ENCODE measurements at places on chromosomes 2 and 18. TPM values are rescaled to one million over a fixed set of nuclear protein-coding genes. Genes with fewer than 3 reads are reported as not detected.

- no peak for DNase-seq
These were observed 206.2 kb downstream of the RTP5 start for GRCh38 chr2:242075696-242076095.

DNA sequence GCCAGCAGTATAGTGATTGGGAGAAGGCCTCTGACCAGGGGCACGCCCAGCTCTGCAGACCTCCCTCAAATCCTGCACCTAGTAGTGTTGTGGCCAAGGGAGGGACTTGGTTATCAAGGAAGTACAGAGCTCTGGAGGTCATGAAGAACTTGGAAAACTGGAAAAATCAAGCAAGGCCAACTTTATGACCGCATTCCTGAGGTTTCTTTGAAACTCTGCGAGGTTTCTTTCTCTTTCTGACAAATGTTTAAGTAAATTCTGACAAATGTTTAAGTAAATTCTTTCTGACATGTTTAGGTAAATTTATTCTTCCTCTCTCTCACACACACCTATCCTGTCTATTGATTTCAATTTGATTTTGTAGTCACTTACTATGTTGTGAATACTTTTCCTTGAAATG lies 31.0 kb downstream of the CLIP4 start:
- no peak for DNase-seq

DNA sequence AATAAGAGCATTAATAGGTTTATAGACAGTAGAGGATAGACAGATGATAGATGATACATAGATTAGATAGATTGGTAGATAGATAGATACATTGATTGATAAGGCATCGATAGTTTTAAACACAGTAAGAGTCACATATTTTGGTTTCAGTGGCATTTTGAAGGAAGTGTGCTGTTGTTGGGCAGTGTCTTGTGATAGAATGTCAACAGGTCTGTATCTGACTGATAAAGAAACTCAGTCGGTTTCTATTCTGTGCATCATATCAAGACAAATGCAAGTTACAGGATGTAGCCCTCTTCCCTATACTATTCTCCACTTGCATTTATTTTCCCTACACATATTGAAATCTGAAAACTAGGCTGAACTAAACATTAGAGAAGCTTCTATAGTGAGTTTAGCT lies 1229.0 kb upstream of the ZEB2 start:
- no peak for DNase-seq

- DNase-seq, result peak; percentile 28
These were observed 592 bp downstream of the ME2 start for GRCh38 chr18:50879302-50880118.

- DNase-seq, result peak; percentile 71
These were observed 11.8 kb upstream of the ATOH8 start for GRCh38 chr2:85741833-85742455.

- no peak for DNase-seq
These were observed 367.3 kb upstream of the SALL3 start for GRCh38 chr18:78612318-78612717.

DNA sequence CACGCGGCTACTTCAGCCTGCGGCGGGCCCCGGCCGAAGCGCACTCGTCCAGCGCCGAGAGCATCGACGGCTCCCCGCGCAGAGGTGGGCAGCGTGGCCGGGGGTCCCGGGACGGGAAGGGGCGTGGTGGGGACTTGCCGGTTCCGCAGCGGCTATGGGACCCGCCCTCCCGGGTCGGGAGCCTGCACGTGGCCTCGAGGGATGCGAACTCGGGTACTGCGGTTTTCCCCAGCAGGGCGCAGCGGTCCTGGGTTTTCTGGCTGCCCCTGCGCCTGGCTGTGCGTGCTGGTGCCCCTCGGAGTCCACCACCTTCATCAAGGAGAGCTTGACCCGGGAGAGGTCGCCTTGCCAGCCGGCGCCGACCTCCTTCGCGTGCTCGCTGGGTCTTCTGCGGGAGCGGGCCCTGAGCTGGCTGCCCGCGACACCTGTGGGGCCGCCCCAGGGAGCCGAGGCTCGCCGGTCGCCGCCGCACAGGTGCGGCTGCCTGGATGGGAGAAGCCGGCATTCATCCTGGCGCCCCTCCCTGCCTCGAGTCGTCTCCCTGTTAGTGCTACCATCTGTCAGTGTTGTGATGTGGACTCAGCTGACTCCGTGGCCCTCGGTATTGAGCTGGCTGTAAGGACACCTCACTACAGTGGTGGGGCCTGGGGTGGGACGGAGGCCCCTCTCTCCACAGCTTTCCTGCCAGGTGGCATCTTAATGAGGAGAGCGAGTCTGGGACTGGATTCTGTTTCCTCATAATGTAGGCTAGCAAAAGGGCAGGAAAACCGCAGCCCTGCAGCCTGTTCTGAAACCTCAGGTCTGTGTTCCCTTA lies 177.3 kb downstream of the AGAP1 start:
- no peak for DNase-seq

DNA sequence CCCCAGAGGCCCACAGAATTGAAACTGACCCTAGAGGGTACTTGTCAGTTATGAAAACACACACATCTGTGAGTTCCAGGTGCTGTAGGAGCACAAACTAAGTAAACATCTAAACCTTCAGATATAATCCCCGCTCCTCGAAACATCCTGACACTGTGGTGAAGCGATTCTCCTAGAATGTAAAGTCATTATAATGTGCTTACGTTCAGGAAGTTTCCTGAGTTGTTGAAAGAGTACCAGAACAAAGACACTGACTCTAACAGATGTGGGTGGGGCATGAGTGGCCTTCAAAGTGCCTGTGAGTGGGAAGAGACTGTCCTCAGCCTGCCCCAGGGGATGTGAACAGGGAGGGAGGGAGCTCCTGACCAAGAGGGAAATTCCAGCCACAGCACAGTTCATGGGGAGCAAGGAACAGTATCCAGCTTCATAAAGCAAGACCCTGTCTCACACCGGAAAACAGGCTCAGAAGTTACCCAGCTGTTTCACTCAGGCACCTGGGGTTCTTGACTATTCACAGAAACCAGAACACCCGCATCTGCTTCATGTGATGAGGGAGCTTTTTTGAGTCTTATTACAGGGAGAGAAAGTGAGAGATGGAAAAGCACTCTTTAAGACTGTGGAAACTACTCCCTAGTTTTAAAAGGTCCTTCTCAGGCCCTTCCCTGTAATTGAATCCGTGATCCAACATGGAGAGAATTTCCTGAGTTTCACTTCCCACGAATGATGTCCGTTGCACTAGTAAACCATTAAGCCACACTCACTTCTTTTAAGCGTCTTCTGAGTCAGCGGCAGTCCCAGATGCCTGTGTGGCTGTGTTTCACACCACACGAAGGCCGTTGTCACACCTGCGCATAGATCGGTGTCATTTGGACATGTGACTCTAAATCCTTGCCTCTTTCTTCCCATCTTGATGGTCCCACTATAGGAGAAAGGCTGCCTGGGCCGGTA lies 88.6 kb upstream of the EML6 start:
- peak; percentile 95 for DNase-seq

DNA sequence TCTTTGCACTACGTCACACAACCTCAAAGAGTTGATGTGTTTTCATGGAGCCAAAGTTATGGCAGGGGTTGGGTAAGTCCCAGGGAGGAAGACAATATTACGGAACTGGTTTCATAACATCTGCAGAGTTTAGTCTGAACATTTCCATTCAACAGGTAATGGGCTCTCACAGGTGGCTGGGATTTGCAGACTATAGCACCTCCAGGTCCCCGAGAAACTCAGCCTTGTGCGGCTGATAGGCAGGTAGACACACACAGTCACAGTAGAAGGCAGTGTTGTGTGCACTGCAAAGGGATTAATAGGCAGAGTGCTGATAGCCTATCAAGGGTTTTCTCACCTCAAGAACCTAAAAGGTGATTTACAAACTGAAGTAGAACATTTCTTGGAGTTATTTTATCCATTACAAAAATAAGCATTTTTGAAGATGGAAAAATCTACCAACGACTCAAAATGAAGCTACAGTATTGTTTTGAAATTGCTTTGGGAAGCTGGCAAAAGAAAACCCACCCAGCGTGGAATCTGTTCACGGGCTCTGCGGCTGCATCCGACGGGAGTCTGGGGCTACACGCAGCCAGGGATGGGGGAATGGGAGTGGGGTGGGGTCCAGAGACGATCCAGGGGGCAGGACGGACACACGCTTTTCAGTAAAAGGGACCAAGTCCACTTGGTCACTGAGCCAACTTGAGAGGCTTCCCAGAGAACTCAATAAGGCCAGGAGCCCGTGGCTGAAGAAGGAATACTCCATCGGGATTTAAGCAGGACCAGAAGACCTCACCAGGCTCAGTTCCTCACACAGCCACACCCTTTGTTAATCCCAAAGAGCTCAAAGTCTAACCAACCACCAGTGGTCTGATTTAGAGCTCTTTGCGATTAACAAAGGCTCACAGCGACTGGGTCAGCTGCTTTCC lies 82.9 kb downstream of the CHRNA1 start:
- peak; percentile 32 for DNase-seq

- DNase-seq, result peak; percentile 28
These were observed 340.6 kb downstream of the PAX3 start for GRCh38 chr2:221958224-221958623.

GRCh38 chr18:68532328-68532885 lies 182.5 kb downstream of the TMX3 start:
- DNase-seq, result no peak

DNA sequence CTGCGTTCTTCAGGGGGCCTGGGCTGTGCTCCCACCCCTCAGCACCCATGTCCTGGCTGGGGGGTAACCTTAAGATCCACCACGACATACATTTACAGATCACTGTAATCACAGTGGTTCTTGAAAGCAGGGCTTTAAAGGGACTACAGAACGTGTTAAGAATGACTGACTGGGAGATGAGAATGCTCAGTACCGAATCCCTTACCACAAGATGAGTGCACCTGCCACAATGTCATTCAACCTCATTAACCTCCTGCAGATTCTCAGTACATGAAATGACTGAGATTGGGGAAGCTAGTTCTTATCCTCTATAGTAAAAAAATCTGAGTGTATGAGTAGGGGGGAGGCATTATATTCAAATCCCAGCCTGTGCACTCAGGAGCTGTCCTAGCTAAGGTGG lies 10.5 kb upstream of the PIEZO2 start:
- DNase-seq, result no peak

- peak; percentile 58 for DNase-seq
These were observed 3.8 kb upstream of the ATP8B1 start for GRCh38 chr18:57806978-57807285.

GRCh38 chr2:144067506-144067905 lies 452.4 kb downstream of the ZEB2 start:
- no peak for DNase-seq

DNA sequence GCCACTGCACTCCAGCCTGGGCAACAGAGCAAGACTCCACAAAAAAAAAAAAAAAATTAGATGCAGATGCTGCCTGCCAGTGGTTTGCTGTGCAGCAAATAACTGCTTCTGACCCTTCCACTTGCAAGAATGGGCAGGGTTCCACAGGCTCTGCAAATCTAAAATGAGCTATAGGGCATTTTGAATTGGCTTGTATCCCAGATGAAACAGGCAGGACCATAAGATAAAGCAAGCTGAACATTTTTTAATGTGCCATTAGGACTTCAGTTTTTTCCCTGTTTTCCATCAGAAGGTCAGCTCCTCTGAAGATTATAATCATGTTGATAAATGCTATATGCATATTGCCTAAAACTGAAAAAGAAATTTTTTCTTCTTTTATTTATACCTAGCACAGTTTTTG lies 15.7 kb upstream of the FZD7 start:
- DNase-seq, result no peak

GRCh38 chr2:226623587-226624368 lies 175.8 kb downstream of the IRS1 start:
- no peak for DNase-seq

GRCh38 chr2:96135621-96136020 lies 2.7 kb downstream of the ASTL start:
- DNase-seq, result no peak

GRCh38 chr2:73000808-73001570 lies 70.5 kb downstream of the SFXN5 start:
- no peak for DNase-seq

DNA sequence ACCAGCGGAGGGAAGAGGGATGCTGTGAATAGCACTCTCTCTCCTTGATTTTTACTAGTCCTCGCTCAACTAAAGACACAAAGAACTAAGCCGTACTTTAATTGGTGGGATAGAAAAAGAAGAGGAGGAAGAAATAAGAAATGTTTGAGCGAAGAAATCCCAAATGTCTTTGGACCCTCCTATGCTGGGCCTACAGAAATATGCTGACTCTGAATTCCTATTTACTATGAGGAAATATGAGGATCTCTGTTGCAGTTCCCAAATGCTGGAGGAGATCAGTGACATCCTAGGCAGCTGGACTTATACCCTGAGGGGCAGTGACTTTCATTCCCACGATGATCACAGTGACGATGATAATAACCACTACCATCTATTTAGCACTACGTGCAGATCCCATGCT lies 16.6 kb upstream of the PIEZO2 start:
- no peak for DNase-seq

GRCh38 chr2:241703032-241703604 lies 1.3 kb downstream of the ING5 start:
- DNase-seq, result no peak

- DNase-seq, result peak; percentile 30
These were observed 9.1 kb upstream of the MYO5B start for GRCh38 chr18:50203801-50204604.

DNA sequence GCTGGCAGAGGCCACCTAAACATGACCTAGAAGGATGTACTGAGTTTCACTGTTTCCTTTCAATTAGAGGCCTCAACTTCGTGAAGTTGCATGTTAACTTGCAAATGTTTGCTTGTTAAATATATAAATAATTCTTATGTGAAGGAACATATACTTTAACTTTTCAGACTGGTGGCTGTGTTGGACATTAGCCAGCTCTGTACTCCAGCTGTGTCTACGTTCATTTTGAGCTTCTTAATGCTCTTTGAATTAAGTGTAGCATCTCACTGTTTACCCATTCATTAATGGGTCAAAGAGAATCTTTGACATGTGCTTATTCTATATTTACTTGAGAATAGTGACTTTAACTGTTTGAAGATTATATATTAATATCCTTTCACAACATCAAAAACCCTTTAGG lies 823.2 kb upstream of the ID2 start:
- DNase-seq, result no peak

GRCh38 chr2:180519276-180519675 lies 461.1 kb upstream of the UBE2E3 start:
- peak; percentile 80 for DNase-seq

- no peak for DNase-seq
These were observed 169.6 kb upstream of the HAAO start for GRCh38 chr2:42961961-42962360.

CRACDL gene
- 6.3 TPM for total RNA-seq

PPP1R1C gene
- total RNA-seq, result 1.9 TPM

GPR155 gene
- 3.3 TPM for total RNA-seq

AQP12A gene
- total RNA-seq, result not detected

LOXHD1 gene
- not detected for total RNA-seq

UGT1A10 gene
- total RNA-seq, result not detected

RPRM gene
- 0.30 TPM for total RNA-seq

WBP1 gene
- 57.3 TPM for total RNA-seq

UBE2F gene
- 56.0 TPM for total RNA-seq

KANSL3 gene
- total RNA-seq, result 21.4 TPM

TMEM87B gene
- 59.6 TPM for total RNA-seq

SOWAHC gene
- 20.7 TPM for total RNA-seq

GAL3ST2 gene
- total RNA-seq, result 0.17 TPM

POU3F3 gene
- total RNA-seq, result 32.8 TPM

DSG4 gene
- not detected for total RNA-seq

ACADL gene
- 0.17 TPM for total RNA-seq

RNPEPL1 gene
- 74.1 TPM for total RNA-seq

BMP10 gene
- total RNA-seq, result not detected

TMEM37 gene
- 0.69 TPM for total RNA-seq

HAAO gene
- 1.2 TPM for total RNA-seq

Data from renal cortical epithelial cell (primary cell).